ENCODE measurements at places on chromosomes 13 and 19. TPM values are rescaled to one million over a fixed set of nuclear protein-coding genes. Genes with fewer than 3 reads are reported as not detected.

GRCh38 chr19:36026091-36026876 lies 6.4 kb downstream of the CLIP3 start:
- no peak for DNase-seq

Gene NXNL1
- total RNA-seq = not detected

- DNase-seq = no peak
These were observed 204.7 kb upstream of the DACH1 start for GRCh38 chr13:72071713-72072112.

Gene LILRB5
- not detected for total RNA-seq

- DNase-seq = peak; percentile 8
These were observed 6.3 kb downstream of the C19orf38 start for GRCh38 chr19:10854350-10855089.

DNA sequence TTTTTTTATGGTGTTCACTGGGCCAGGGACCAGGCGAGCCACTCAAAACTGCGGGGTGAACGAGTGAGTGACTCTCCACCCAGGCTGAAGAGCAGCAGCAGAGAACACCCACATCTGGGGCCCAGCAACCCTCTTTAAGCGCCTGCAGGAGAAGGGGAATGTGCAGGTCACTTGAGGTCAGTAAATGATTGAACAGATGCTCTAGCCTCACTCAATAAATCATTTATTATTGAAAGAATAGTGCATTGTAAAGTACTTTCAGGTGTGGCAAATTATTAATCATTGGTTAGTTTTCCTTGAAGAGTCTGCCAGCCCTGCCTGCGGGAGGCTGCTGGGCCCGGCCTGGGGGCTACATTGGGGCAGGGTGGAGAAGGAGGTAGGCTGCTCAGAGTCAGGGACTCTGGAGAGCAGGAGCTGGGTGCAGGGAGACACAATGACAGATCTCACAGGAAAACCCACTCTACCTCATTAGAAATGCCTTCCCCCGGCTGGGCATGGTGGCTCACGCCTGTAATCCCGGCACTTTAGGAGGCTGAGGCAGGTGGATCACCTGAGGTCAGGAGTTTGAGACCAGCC lies 42.5 kb downstream of the ABCC4 start:
- no peak for DNase-seq

DNA sequence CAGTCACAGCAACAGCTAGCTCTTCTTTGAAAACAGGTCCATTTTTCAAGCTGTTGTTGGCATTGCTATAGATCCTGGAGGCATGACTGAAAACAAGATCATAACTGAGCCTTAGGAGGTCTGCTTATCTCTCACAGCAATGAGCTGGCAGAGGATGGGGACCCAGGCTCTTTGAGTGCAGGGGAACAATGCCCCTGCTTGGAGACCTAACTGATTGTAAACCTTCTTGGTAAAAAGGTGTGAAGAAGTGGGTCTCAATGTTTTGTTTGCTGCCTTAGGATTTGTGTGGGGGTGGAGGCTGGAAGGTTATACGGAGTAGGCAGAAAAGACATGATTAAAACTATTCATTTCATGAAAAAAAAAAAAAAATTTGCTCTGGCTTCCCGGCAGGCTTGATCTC lies 94.6 kb downstream of the EFNB2 start:
- no peak for DNase-seq

DNA sequence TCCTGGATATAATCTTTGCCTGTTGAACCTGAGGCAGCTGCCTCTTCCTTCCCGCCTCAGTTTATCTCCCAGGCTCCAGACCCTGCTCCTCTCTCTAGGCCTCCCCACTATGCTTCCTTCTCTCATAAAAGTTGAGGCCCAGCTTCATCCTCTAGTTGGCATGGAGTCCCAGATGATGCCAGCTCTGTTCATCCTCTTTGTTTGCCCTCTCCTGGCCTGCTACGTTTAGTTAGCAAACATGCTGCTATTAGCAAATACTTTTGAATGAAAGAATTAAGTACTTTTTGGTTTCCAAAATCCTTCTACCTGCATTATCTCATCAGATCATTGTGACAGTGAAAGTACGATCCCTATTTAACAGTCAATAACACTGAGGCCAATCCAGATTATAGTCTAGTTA lies 472.5 kb downstream of the COG6 start:
- no peak for DNase-seq

- peak; percentile 98 for DNase-seq
These were observed at the start of gene ZNF20 for GRCh38 chr19:12139885-12140544. ZNF20 (minus strand) TSS chr19:12140350; CDS start chr19:12140182, 168 bp downstream.

Gene TEAD2
- 40.1 TPM for total RNA-seq

DNA sequence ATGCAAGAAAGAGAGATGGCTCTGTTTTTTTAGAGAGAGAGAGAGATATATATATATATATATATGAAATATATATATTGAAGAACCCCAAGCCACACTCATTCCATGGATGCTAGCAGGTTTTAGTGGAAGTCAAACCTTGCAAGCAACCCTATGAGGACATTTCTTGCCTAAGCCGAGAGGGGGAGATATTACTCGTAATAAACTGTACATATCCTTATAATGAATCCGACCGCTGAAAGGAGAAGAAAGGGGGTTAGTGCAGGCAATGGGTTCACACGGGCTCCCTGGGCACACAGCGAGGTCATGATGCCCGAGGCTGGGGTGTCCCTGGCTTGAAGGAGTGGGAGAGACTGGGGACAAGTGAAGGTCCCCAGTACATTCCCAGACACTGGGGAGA lies 78.3 kb downstream of the IER2 start:
- DNase-seq = peak; percentile 73

GRCh38 chr19:3193256-3194105 lies 7.8 kb downstream of the NCLN start:
- DNase-seq = no peak

Gene LRP3
- 38.4 TPM for total RNA-seq

Data from osteoblast (primary cell).